ENCODE measurements at places on chromosomes 5 and 9.

DNA sequence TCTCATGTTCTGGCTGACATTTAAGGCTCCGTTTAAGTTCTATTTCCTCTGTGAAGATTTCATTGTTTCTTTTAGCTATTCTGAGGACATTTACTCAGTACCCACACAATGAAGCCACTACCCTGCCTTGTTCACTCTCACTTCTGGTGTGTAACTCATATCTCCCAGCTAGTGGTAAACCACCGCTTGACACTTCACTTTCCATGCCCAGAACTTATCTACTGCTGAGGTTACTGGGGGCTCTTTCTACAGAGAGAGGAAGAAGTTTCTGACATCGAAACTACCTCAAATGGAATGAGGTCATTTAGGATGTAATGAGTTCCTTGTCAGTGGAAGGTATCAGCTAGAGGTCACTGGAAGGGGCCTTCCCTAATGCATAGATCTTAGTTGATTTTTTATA lies 501.5 kb downstream of the DMAC1 start:
- no peak for DNase-seq

GRCh38 chr5:133123297-133123696 lies 71.5 kb downstream of the HSPA4 start:
- DNase-seq: no peak

- DNase-seq: no peak
These were observed 129.6 kb downstream of the TLE1 start for GRCh38 chr9:81559709-81560108.

GRCh38 chr5:176736301-176736930 lies 73.9 kb upstream of the UNC5A start:
- no peak for DNase-seq

GRCh38 chr5:42157215-42157614 lies 232.1 kb downstream of the FBXO4 start:
- DNase-seq: no peak

GRCh38 chr9:95528908-95529502 lies 12.2 kb upstream of the PTCH1 start:
- no peak for DNase-seq

DNA sequence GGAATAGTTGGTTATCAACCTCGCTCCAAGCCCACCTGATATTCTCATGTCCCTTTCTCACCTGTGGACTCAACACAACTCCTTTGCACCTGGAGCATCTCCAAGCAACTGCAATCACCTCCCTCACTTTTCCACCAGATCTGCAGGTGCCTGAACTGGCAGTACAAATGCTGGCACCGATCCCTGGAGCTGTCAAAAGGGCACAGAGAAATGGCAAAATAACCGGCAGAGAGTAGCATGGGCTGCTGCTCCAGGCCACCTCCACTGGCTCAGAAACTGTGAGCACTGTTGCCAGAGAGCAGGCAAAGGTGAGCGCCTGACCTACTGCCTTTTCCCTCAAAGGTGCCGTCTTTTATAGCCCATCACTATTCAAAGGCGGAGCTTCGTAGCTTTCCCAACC lies 14.7 kb downstream of the EQTN start:
- DNase-seq: no peak

GRCh38 chr5:171627936-171628632 lies 157.5 kb upstream of the SMIM23 start:
- DNase-seq: no peak

- no peak for DNase-seq
These were observed 16.8 kb upstream of the PHF19 start for GRCh38 chr9:120893611-120894307.

DNA sequence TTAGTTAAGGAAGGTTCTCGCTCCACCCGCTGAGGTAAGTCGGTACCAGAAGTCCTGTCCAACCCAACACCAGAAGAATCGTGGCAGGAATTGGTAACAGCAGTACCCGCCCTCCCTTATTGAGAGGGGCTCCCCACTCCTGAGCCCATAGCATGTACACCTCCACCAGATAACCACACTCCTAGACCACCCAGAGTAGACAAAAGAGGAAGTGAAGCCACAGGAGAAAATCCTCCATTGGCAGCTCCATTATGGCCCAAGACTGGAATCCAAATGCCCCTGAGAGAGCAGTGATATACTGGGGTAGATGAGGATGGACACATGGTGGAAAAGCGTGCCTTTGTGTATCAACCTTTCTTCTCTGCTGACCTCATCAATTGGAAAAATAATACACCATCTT lies 106.1 kb upstream of the EPB41L4A start:
- DNase-seq: no peak

- DNase-seq: no peak
These were observed 144.9 kb downstream of the ARHGAP26 start for GRCh38 chr5:142915038-142915437.

GRCh38 chr5:83608122-83608521 lies 112.5 kb downstream of the HAPLN1 start:
- no peak for DNase-seq

- DNase-seq: no peak
These were observed 33.3 kb downstream of the DMRT2 start for GRCh38 chr9:1083325-1083913.

GRCh38 chr5:149497357-149497756 lies 53.9 kb downstream of the CSNK1A1 start:
- no peak for DNase-seq

DNA sequence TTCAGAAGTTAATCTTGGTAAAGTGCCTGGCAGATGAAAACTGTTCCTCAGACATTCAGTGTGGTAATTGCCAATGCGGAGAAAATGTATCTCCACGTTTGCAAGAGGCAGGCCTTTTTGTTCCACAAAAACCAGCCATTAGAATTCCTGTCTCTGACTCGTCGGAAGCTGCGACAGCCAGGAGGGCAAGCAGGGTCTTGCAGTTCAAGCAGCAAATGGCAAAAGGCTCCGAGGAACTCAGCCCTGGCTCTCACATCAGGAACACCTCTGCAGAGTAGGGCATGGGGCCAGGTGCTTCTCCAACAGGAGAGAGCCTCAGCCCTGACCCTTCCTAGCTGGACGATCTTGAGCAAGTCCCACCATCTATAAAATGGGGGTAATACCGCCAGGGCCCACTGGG lies 69.0 kb upstream of the CPLX2 start:
- DNase-seq: no peak

DNA sequence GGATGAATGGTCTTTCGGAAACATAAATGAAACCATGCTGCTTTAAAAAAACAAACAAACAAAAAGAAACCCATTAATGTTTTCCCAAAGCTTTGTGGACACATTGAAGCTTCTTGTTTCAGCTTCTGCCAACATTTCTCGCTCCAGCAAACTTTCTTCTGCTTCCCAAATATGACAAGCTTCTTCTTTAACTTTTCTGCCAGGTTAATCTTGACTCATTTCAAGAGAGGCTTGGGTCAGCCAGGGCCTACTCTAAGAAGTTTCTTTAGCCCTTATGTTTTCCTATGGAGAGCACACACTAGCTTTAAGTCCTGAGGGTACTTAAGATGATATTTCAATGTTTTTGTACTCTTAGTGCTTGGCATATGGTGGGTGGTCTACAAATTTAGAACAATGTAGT lies 6.1 kb downstream of the ANXA1 start:
- DNase-seq: no peak

All from stimulated activated CD8-positive, alpha-beta memory T cell treated with anti-CD3 and anti-CD28 coated beads, Interleukin-2, amount 100 ng/mL, for 1 hour (primary cell).